Kidney glomerular epithelial cell (primary cell): ENCODE measurements at places on chromosomes 1 and 21.

- peak; percentile 17 for DNase-seq
Observed at GRCh38 chr1:65470766-65471165, 50.3 kb downstream of the LEPR start.

DNA sequence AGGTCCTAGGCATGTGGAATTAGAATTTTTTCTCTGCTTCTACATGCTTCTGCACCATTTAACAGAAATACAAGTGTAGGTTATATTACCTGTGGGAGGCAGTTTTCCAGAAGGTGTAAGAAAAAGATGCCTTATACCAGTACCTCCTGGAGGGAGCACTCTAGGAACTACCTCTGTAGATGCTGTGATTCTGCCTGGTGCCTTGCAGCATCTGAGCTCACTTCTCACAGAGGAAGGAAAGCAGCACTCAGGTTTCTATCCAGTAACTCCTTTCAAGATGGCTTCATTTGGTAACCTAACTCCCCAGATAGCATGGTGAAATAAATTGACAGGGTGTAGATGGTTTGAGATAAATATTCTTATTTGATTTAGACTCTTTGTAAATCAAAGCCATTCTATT is 50.3 kb downstream of the GIPC2 start:
- no peak for DNase-seq

DNA sequence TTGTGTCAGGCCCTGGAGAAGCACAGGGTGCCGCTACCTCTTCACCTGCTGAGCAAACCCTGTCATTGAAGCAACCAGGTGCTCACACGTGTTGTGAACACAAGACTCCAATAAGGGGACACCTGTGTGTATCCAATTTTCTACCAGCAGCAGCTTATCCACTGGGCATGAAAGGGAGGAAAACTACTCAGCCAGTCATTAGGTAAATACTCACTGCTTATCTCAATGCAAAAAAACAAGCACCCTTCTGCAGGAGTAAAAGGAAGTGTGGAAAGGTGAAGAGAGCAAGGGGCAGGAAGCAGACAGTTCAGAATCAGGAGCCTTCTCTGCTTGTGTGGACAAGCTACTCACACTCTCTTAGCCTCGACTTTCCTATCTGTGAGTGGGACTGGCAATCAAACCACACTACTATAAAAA is 148.9 kb downstream of the ETS2 start:
- no peak for DNase-seq

- no peak for DNase-seq
Observed at GRCh38 chr21:46150073-46150472, 5.3 kb downstream of the FTCD start.

DNA sequence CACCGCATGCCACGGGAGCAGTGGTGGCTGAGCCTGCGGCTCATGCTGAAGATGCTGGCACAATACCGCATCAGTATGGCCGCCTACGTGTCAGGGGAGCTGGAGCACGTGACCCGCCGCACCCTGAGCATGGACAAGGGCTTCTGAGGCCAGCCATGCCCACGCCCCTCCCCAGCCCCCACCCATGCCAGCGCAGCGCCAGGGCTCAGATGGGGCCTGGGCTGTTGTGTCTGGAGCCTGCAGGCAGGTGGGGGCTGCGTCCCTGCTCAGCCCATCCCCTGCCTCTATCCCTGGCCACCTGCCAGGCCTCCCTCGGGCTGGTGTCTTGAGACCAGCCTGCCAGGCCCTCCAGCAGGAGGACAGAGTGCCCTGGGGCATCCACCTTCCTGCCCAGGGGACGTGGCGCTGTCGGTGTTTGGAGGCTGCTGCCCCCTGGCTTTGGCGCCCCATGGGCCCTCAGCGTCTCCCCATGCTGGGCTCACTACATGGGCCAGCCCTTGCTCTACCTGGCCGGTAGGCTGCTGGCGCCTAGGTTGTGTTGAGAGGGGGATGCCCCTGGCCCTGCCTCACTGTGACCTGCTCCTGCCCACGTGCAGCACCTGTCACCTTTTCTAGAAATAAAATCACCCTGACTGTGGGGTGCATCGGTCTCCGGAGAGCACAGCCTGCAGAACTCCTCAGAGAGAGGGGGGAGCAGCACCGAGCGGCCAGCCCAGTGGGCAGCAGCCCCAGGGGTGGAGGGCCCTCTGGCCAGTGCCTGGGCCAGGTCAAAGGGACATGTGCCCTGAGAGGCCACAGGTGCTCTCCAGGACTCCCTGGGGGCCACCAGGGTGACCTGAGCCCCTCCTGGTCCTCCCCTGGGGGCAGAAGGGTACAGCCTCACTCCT is 12.2 kb downstream of the CFAP410 start:
- no peak for DNase-seq

- DNase-seq: no peak
Observed at GRCh38 chr1:197149340-197149739, 2.9 kb upstream of the ASPM start.

- peak; percentile 4 for DNase-seq
Observed at GRCh38 chr1:210527091-210527490, 198.4 kb downstream of the HHAT start.

- no peak for DNase-seq
Observed at GRCh38 chr1:178075333-178075732, 18.6 kb upstream of the RASAL2 start.

- no peak for DNase-seq
Observed at GRCh38 chr1:19465123-19465522, 20.2 kb downstream of the CAPZB start.

- no peak for DNase-seq
Observed at GRCh38 chr1:167861664-167862381, 52.1 kb downstream of the ADCY10 start.

DNA sequence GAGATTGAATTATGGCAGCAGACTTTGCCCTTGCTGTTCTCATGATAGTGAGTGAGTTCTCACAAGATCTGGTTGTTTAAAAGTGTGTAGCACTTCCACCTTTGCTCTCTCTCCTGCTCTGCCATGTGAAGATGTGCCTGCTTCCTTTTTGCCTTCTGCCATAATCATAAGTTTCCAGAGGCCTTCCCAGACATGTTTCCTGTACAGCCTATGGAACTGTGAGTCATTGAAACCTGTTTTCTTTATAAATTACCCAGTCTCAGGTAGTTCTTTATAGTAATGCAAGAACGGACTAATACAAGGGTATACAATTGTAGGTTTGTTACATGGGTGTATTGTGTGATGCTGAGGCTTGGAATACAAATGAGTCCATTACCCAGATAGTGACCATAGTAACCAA is 4.2 kb downstream of the SPRR1B start:
- no peak for DNase-seq

- no peak for DNase-seq
Observed at GRCh38 chr1:19057784-19058475, 101.5 kb upstream of the IFFO2 start.

DNA sequence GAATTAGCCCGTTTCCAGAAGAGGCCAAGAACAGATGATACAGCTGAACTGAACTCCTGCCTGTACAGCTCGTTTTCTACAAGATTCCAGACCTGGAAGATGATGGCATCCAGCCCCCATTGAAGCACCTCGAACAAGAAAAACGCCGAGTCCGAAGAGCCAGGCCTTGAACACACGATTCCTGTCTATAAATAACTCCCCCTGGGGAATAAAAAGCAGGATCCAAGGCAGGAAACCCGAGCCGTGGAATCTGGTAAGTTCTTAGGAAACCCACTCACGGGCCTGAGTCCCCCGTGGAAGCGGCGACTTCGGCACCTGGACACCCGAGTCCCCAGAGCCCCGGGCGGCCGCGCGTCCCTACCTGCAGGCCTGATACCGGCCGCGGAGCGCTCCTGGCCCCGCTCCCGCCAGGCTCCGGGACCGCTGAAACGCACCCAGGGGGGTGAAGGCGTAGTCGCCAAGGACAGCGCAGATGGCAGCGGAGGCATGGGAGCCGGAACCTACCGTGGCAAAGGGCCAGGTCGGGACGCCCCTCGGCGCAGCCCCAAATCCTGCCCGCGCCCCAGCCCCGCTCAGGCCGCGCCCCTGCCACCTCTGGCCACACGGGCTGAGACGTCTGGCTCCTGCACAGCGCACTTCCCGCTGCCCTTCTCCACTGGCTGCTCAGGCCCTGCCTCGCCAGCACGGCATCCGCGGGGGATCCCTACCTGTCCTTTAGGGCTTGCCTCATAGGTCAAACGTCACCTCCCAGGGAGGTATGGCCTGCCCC is 14.0 kb upstream of the HLCS start:
- DNase-seq: no peak

DNA sequence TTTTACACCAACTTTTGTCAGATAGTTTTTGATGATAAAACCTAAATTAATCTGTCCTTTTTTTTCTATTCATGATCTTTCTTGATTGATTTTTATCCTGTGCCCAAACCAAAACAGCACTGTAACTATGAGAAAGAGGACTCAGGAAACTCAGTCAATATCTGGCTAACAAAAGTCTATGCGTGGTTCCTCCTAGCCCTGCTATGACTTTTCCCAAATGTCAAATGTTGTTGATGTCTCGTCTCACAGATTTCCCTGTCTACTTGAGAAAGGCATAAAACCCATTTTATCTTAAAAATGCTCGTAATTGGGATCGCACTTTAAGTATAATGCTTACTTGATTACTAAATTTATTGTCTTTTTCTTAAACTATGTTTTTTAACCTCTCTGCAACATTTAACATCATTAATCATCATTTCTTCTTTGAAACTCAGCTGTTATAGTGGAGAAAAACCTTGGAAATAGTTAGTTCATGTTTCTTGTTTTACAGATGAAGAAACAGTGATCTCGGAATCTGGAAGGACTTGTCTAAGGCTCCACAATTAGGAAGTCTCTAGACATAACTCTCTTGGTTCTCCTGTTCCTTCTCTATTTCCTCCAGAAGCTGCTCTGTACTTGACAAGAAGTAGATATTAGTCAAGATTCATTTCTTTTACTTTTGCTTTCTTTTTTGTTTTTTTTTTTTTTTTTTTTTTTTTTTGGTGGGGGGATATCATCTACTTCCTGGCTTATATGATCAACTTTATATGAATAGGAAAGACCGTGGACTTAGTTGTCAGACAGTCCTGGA is 26.2 kb upstream of the PTPRC start:
- DNase-seq: no peak

DNA sequence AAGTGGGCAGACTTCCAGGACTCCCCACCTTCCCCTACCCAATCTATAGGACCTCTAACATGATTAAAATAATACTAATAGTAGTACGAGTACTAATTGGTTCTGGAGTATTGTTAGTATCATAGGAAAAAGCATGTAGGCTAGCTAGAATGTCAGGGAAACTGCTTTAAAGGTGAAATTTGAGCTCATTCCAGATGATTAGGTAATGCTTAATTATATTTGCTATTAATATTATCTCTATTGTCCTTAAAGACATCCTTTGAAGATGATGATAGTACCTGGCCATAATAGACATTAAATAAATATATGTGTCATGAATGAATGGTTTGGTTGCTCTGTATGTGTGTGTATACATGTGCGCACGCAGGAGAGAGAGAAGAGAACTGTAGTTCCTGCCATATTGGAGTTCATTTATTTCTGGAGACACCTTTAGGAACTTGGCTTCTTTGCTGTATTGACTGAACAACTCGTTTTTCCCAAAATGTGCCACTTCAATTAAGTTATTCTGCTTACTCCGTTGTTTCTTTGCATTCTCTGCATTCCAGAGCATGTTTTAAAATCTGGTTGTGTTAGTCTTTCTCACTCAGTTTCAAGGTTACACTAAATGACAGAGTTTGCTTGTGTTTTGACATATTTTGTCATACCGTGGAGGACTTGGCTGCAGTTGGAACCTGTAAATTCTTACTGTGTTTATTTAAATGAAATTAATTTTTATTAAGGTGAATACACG is 117.1 kb downstream of the OSBPL9 start:
- no peak for DNase-seq

GRCh38 chr21:27164208-27165177 is 197.6 kb upstream of the ADAMTS5 start:
- DNase-seq: no peak

DNA sequence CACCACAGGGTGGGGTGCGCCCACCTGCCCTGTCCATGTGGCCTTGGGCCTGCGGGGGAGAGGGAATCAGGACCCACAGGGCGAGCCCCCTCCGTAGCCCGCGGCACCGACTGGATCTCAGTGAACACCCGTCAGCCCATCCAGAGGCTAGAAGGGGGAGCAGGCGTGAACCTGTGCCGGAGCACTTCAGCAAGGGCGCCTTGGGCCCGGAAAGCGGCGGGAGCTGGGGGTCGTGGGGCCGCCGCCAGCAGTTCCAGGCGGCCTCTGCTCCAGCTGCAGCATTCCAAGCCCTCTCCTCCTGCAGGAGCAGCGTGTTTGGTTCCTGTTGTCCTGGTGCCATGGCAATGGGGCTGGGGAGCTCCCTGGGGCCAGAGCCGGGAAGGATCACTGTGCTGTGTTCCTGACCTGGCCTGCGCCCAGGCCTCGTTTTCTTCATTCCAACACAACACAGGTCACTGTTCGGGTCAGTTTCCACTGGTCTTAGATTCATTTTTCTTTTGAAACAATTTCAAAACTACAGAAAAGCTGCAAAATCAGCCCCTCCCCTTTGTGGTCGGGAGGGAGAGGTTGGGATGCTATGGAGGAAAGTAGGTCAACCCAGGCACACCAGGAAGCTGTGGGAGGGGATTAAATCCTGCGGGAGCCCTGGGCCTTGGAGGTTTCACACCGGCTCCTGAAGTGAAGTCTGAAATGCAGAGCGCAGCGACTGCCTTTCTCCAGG is 18.8 kb downstream of the SLX9 start:
- DNase-seq: no peak

GRCh38 chr1:116988908-116989307 is 12.7 kb upstream of the CD101 start:
- no peak for DNase-seq

DNA sequence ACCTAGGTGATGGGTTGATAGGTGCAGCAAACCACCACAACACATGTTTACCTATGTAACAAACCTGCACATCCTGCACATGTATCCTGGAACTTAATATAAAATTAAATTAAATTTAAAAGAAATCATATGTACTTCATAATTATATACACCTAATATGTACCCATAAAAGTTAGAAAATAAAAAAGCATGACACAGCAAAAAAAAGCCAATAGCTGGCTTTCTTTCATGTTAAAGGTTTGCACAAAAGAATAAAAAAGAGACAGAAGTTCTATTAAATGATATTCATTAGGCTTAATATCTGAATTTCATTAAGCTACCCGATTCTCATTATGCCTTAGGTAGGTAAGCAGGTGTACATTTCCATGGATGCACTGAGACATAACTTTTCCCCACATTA is 5.2 kb upstream of the PRMT6 start:
- no peak for DNase-seq

GRCh38 chr1:33836911-33837310 is 27.0 kb upstream of the HMGB4 start:
- no peak for DNase-seq

- no peak for DNase-seq
Observed at GRCh38 chr1:87398641-87399040, 70.0 kb downstream of the LMO4 start.
